NCI-H524 treated with DMSO at 0.1 percent for 48 hours (cell line): ENCODE measurements at places on chromosomes 16 and 17.

- DNase-seq: no peak
Measured at GRCh38 chr16:22633280-22633679, 122.6 kb downstream of the NPIPB5 start.

- DNase-seq: no peak
Measured at GRCh38 chr16:65002265-65002664, 119.6 kb downstream of the CDH11 start.

- no peak for DNase-seq
Measured at GRCh38 chr16:69005641-69006355, 99.7 kb upstream of the HAS3 start.

- DNase-seq: no peak
Measured at GRCh38 chr16:6016530-6017184, 919.1 kb upstream of the EEF2KMT start.

- no peak for DNase-seq
Measured at GRCh38 chr17:40599468-40599763, 34.1 kb upstream of the CCR7 start.

DNA sequence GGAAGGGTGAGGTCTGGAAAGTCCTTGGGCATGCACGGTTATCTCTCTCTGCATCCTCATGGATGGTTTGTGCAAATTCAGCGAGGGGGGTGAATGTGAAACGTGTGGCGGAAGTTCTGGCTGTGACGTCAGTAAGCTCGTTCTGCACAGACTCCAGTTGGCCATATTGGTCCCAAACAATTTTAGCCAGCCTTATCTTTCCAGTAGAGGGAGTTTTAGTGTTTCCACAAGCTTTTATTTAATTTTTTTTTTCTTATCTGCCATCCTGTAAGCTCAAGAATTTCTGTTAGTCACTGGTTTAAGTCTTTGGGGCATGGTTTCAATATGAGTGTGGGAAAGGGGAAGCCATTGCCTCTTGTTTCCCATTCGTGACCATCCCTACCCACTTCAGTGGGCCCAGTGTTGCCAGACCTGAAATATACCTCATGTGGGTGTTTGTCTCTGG, 39.0 kb downstream of the HLF start:
- DNase-seq: no peak

DNA sequence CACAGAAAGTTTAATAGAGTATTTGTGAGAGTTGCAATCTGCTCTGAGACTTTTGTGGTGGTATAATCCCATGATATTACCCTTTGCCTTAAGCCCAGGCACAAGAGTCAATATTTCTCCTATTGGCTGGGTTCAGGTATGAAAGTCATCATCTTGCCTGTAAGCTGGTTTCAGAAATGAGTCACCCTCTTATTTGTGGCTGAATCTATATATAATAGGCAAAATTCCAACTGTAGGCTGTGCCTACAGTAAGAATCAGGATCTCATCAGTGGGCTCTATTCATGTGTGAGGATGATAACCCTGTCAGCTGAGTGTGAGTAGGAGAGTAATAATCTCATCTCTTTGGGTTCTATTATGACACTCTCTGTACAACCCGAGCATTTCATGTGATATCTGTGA, 2103.1 kb downstream of the TP53TG3F start:
- no peak for DNase-seq

DNA sequence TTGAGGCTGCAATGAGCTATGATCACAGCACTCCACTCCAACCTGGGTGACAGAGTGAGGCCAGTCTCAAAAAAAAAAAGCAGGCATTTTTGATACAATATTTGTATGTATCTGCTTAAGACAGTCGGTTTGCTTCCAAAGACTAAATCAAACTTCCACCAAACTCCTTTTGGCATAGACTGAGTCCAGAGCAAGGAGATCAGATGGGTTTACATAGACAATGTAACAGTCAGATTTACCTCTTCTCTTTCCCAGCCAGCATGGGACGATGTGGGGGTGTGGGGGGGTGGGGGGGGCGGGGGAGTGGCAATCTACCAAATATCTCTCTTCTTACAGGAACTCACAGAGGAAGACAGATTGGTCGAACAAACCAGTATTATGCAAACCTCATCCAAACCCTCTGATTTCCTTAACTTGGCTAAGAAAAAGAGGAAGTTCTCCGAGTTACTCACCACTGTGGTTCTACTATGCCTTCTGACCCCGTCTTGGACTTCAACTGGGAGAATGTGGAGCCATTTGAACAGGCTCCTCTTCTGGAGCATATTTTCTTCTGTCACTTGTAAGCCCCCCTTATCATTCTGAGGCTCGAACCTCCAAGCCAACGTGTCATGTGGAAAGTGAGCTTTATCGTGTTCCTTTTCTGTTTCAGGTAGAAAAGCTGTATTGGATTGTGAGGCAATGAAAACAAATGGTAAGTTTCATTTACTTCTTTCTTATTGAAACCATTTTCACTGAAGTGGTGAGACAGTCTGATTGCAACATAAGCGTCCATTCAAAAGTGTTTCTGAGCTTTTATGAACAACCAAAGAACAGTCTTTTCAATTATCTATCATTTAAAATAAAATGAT, at the start of gene MILR1:
TSS of gene MILR1 (plus strand) at position 451 of the 848 bp plus-strand sequence. CDS start at position 505, 54 bp downstream.
- DNase-seq: no peak

DNA sequence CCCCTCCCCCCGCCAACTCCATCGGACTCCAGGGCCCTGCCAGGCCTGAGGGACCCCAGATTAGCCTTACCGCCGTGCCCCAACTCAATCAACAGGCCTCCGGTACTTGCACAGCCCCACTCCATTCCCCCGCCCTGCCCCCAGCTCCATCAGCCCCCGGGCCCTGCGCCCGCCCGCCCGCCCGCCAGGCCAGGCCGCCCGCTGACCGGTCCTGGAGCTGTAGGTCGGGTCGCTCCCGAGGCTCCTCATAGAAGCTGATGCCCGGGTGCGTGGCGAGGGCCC, 308 bp downstream of the GTF3C1 start:
- DNase-seq: no peak

- no peak for DNase-seq
Measured at GRCh38 chr16:74321356-74321755, 24.7 kb downstream of the PSMD7 start.

GRCh38 chr17:1162116-1162855, 17.5 kb downstream of the ABR start:
- no peak for DNase-seq

DNA sequence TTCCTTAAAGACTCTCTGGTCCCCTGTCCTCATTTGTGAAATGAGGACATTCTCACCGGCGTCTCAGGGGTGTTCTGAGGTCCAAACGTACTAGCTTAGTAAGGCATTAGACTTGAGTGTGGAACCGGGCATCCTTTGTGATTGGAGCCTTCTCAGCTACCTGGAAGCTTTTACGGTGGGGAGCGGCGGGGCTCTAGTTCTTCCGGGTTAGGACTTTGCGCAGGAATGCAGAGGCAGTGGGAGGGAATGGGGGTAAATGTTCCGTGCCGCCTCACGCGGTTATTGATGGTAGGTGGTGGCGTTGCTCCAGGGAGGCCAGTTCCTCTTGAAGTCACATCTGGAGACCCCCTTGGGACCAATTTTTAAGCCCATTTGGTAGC, 113.6 kb downstream of the SNX29 start:
- DNase-seq: no peak

GRCh38 chr16:53482123-53482522, 20.9 kb downstream of the AKTIP start:
- DNase-seq: no peak

GRCh38 chr16:1964506-1965395, at the start of gene RPS2:
TSS of gene RPS2 (minus strand) at chr16:1964826. CDS start at chr16:1964625, 201 bp downstream.
- peak; percentile 92 for DNase-seq

GRCh38 chr16:4500272-4500671, 24.1 kb downstream of the HMOX2 start:
- DNase-seq: no peak

DNA sequence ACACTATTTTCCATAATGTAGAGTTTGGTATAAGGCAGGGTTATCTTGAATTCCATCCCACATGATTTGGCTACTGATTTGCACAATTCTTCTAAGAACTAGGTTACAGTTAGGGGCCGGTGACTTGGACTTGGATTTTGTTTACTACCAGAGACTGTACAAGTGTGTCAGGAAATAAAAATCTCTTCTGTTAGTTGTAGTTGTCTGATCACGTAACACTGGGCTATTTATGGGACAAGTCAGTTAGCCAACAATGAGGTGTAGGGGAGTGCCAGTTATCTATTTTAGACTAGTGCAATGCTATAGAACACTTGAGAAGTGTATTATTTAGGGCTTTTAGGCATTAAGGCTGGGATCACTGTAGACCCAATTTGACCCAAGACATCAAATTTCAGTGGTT, 39.7 kb upstream of the GHDC start:
- DNase-seq: no peak

DNA sequence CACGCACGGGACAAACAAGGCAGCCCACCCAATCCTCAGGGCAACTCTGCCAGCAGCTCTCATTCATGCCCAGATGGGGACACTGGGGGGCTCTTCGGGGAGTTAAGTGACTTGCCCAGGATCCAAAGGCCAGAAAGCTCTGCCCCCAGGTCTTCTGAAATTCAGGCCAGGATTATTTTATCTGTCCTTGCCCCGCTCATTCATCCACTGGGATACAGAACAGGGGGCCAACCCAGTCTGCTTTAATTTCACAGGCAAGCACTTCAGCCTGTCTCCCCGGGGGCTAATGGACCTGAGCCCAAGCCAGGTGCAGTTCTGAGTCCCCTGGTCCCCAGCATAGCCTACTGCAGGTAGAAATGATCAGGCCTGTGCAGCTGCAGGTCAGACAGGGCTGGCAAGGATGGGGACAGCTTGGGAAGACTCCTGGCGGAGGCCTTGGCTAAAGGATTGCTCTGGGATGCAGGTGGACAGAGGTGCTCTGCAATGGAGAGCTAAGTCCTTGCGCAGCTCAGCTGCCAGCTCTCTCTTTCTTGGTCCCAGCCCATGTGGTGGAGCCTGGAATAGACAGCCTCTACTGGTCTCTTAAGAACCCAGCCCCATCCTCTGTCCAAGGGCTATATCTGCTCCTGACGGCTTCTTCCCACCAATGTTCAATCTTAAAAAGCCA, 766 bp upstream of the B3GNT9 start:
- no peak for DNase-seq

- DNase-seq: no peak
Measured at GRCh38 chr17:82888583-82889495, 49.0 kb upstream of the ZNF750 start.

- DNase-seq: no peak
Measured at GRCh38 chr17:47188271-47188875, 722 bp downstream of the CDC27 start.

GRCh38 chr16:83802135-83802534, 5.6 kb upstream of the HSBP1 start:
- no peak for DNase-seq

- DNase-seq: no peak
Measured at GRCh38 chr16:87487361-87487924, 5.4 kb downstream of the ZCCHC14 start.

GRCh38 chr17:80008848-80009247, 26.8 kb downstream of the TBC1D16 start:
- DNase-seq: no peak

DNA sequence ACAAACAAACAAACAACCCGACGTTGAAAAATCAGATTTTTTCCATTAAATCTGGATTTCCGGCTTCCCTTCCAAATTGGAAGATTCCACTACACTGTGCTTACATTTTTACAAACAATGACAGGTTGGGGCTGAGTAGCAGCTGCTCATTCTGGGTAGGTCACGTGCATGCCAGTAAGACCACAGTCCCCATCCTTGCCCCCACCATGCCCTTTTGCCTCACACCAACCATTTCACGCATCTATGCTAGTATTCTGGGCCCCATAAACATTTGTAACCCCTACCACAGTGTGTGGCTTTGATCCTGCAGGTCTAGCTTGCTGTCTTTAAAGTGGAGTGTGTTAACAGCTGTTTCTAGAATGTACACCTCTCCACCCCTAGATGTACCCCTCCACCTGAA, 366.1 kb downstream of the XYLT1 start:
- no peak for DNase-seq

DNA sequence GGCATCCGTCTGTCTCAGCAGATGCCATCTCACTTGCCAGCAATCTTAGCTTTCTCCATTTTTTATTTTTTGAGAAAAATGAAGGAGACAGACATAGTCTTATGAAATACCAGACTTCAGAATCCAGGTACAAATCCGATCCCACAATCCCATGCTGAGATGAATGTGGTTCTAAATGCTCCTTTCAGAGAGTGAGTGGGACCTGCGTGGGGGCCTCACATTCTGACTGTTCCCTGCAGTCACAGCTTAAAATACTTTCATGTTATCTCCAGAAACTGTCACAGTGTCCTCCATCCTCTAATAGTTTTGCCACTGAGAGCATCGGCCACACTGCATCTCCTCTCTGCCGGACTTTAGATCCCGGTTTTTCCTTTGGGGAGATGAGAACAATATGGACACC, 34.9 kb upstream of the ENDOV start:
- DNase-seq: no peak

GRCh38 chr16:63816276-63816675, 1305.6 kb downstream of the CDH11 start:
- DNase-seq: no peak

DNA sequence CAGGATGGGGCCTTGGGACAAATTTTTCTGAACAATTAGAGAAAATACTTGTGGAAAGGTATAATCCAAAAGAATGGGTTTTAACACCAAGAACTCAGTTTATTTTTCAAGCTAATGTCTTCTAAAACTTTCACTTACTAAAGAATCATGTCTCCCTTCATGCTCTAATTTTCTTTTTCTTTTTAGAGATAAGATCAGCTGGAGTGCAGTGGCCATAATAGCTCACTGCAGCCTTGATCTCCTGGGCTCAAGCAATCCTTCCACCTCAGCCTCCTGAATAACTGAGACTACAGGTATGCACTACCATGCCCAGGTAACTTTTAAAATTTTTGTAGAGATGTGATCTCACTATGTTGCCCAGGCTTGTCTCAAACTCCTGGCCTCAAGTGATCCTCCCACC, 5.5 kb downstream of the OR4D1 start:
- no peak for DNase-seq

GRCh38 chr17:74957935-74958740, 14.4 kb downstream of the HID1 start:
- no peak for DNase-seq

DNA sequence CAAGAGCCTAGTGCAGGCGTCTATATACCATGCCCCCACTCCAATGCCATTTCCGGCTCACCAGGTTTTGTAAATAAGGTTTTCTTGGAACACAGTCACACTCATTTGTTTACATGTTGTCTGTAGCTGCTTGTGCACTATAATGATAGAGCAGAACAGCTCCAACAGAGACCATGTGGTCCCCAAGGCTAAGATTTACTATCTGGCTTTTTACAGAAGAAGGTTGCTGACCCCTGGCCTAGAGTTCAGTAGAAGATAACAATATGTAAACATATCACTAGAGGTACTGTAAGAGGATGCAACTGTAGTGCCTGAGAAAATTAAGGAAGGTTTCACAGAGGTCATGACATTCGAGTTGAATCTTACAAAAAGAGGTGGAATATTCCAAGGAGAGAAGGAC, 66.3 kb downstream of the CACNG1 start:
- no peak for DNase-seq

DNA sequence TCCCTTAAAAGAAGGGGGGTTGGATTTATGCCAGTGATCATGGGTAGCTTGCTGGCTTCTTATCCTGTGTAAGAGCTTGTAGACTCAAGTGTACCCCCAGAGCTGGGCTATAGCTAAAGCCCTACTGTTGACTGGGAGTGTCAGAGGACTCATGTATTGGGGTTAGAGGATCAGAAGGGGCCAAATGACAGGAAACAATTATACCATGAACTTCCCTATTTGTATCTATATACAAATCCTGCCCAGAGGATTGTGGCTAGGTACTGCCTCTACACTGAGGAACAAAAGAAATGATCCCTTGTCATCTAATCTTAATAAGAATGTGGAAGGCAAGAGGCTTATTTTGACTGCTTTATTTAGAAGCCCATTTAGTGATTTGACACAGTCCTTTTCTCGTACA, 14.3 kb downstream of the ZP2 start:
- no peak for DNase-seq
